Activated CD4-positive, alpha-beta memory T cell treated with anti-CD3 and anti-CD28 coated beads, Interleukin-2, amount 10 ng/mL, durations not matched to agents 7 days and 5 days (primary cell): ENCODE measurements at places on chromosomes 1 and 21. TPM values are rescaled to one million over a fixed set of nuclear protein-coding genes. Genes with fewer than 3 reads are reported as not detected.

The DPT gene
- not detected for total RNA-seq

The NPHS2 gene
- total RNA-seq = not detected

The MATN1 gene
- total RNA-seq = not detected

DNA sequence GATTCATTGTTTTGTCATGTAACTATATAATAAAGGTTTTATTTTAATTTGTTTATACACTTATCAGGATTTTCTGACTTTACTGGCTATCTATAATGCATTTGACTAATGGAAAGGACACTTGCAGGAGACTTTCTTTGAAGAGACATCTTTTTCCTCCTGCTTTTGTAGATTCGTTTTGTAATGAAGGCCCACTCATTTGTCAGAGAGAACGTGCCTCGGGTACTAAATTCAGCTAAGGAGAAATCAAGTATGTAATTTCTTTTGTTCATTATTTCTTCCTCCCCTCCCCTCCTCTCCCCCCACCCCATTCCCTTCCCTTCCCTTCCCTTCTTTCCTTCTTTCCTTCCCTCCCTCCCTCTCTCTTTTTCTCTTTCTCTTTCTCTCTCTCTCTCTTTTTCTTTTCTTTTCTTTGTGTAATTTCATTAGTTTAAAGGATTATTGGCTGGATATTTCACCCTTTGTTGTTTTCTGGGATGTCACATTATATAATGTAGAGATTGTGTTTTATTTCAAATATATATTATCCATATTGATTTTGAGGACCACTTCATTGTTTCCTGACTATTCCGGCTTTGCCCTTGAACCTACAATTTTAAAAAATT is 23.7 kb upstream of the AXDND1 start:
- DNase-seq = no peak
- no peaks in the 10 kb centered on the region for H3K27me3 ChIP-seq
- H3K36me3 ChIP-seq = peaks cover 43% of the 10 kb centered on the region
- H3K4me3 ChIP-seq = no peak overlapping the region
- peaks cover 2% of the 10 kb centered on the region for H3K4me1 ChIP-seq
- no peak overlapping the region for H3K27ac ChIP-seq

- H3K27me3 ChIP-seq = peaks cover 16% of the 10 kb centered on the region
- H3K27ac ChIP-seq = no peak overlapping the region
- peak; percentile 26 for DNase-seq
- no peak overlapping the region for H3K4me3 ChIP-seq
- peaks cover 40% of the 10 kb centered on the region for H3K4me1 ChIP-seq
- H3K36me3 ChIP-seq = peaks cover 6% of the 10 kb centered on the region
Measured at GRCh38 chr1:229129301-229130027, 141.4 kb upstream of the RAB4A start.

- peaks cover 10% of the 10 kb centered on the region for H3K4me1 ChIP-seq
- H3K36me3 ChIP-seq = no peaks in the 10 kb centered on the region
- H3K27me3 ChIP-seq = peaks cover 51% of the 10 kb centered on the region
- DNase-seq = peak; percentile 38
- peak overlapping the region; percentile 72 for H3K4me3 ChIP-seq
Measured at GRCh38 chr1:110084227-110085078, 14.0 kb upstream of the ALX3 start.

DNA sequence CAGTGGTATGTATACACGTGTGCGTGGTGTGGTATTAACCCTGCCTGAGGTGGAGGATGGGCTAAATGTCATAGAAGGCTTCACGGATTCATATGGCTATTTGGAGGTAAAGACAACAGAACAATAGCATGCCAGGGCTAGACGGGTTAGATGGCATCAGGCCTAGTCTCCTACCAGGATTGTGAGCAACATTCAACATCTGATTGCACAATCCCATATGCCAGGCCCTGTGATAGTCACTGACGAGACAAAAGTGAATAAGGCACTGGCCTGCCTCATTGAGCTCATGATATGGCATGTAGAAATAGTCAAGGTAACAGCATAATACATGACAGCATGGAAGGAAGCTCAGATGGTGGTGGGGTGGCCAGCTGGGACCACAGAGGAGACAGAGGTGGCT is 167.1 kb upstream of the BEND5 start:
- no peaks in the 10 kb centered on the region for H3K27me3 ChIP-seq
- H3K4me1 ChIP-seq = no peaks in the 10 kb centered on the region
- H3K4me3 ChIP-seq = no peak overlapping the region
- no peak overlapping the region for H3K27ac ChIP-seq
- no peaks in the 10 kb centered on the region for H3K36me3 ChIP-seq

GRCh38 chr1:24932284-24932683 is 2.2 kb upstream of the RUNX3 start:
- H3K27me3 ChIP-seq = no peaks in the 10 kb centered on the region
- H3K27ac ChIP-seq = peak overlapping the region; percentile 45
- peaks cover 66% of the 10 kb centered on the region for H3K36me3 ChIP-seq

- H3K27me3 ChIP-seq = no peaks in the 10 kb centered on the region
- H3K4me3 ChIP-seq = no peak overlapping the region
- peaks cover 49% of the 10 kb centered on the region for H3K36me3 ChIP-seq
Measured at GRCh38 chr1:204435381-204435831, 23.8 kb upstream of the PPP1R15B start.

DNA sequence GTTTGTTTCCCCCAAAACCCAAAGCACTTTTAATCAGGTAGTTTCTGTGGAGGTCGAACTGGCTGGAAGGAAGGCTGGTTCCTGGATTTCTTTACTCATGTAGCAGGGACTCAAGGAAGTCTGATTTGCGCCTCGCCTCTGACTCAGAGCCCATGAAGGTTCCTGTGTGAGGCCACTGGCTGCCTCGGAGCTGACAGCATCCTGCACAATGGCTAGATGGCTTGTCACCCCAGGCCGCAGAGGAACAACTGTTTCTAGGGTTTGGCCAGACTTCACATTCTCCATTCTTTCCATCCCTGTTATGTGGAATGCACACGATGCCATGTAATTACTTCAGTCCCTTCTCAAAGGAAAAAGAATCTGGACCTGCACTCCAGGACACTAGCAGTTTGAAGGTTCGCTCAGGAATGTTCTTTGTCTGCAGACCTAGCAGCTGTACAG is 39.1 kb upstream of the PRSS38 start:
- peaks cover 42% of the 10 kb centered on the region for H3K4me1 ChIP-seq
- H3K4me3 ChIP-seq = no peak overlapping the region
- no peak for DNase-seq
- H3K36me3 ChIP-seq = peaks cover 27% of the 10 kb centered on the region
- no peaks in the 10 kb centered on the region for H3K27me3 ChIP-seq
